ENCODE measurements at places on chromosomes 16 and 17.

GRCh38 chr17:13544292-13544691 lies 57.4 kb downstream of the HS3ST3A1 start:
- DNase-seq, result no peak

DNA sequence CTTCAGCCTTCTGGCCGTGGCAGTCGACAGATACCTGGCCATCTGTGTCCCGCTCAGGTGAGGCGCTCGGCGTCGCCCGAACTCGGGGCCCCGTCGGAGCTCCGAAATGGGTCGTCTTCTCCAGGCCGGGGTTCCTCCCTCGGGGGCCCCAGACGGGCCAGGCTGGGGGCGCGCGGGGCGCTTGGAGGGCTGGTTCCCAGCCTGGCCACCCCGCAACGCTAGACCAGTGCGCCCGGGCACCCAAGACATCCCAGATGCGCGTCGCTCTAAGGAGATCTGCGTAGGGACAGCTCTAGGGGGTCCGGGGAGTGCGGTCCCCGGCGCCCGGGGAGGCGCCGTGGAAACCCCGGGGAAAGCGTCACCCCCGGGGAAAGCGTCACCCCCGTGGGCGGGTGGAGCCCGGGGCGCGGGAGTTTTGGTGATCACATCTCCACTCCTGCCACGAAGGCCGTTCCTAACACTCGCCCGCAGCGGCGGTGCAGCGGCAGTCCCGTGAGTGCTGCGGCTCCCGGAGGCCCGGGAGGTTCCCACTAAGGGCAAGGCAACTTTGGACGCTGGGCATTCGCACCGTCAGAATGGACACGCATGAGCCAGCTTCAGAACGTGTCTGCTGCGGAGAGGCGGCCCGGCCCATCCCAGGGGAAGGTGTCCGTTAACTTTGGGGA lies 729 bp downstream of the ADORA2B start:
- DNase-seq, result no peak

DNA sequence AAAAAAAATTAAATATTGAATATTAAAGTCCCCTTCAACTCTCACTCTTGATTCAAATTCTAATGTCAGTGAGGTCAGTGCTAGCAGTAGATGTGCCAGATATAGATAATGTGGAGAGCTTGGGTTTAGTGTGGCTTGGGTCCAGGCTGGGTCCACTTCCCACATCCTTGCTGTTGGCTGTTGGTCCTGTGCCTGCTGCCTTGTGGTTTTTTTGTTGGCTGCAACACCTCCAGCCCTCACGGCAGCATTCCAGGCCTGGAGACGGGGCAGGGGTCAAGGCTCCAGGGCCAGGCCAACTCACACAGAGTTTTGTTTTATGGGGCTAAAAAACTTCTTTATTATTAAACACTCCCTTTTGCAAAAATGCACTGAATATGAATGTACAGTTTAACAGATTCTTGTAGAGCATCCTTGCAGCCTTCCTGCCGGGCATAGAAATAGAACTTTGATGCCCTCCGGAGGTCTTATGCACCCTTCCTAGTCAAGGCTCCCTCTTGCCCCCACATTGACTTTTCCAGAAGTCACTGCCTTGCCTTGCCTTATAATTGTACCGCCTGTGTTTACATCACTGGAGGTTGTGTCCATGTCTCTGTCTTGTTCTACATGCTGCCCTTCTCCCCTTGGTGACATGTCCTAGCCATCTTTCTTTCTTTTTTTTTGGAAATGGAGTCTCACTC lies 25.5 kb upstream of the MYO15B start:
- no peak for DNase-seq

GRCh38 chr16:54417384-54417783 lies 130.8 kb upstream of the IRX3 start:
- no peak for DNase-seq

GRCh38 chr16:85425074-85425662 lies 188.0 kb upstream of the GSE1 start:
- no peak for DNase-seq

DNA sequence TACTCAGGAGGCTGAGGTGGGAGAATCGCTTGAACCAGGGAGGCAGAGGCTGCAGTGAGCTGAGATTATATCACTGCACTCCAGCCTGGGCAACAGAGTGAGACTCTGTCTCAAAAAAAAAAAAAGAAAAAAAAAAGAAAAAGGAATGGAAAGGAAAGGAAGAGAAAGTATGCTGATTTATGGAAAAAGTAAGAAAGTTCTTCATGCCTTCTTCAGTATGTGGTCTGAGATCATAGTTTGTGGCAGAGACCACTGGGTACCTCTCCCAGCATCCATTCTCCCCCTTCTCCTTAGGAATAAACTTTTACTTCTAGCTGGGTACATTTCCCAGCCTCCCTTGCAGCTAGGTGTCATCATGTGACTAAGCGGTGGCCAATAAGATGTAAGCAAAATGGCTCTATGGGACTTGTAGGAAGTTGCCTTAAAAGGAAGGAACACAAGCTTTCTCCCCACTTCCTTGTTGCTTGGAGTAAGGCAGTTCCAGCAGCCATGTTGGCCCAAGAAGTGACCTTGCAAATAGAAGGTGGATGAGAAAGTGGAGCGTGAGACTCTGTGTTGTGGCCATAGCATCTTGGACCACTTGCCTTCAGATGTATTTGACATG lies 26.1 kb upstream of the XPO6 start:
- no peak for DNase-seq

DNA sequence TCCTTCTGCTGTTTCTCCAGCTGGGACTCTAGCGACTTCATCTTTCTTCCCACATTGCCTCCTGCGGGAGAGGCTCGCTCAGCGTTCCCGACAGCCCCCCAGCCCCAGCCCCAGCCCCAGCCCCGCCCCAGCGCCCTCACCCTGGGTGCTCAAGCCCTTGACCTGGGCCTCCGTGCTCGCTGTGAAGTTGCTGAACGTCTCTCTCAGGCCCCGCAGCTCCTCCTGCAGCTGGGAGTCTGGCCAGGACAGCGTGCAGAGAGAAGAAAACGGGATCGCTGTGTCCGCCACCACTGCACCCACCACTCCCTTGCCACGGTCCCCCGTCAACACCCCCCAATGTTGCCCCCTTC lies 2.4 kb downstream of the ASGR1 start:
- no peak for DNase-seq

GRCh38 chr16:16150117-16150877 lies 73.0 kb downstream of the ABCC6 start:
- DNase-seq, result no peak

DNA sequence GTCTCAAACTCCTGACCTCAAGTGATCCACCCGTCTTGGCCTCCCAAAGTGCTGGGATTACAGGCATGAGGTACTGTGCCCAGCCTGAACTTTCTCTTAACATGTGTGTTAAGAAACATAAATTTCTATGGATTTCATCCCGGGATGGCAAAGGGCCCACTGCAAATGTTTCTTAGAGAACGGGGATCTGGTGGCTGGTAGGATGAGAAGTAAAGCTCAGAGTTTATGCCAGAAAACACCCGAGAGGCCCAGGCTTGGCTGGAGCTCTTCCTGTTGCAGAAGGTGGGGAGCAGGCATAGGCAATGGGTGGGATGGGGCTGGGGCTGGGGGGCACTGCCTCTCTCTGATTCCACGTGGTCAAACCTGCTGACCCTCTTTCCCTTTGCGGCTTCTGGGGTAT lies 5.6 kb upstream of the CARHSP1 start:
- no peak for DNase-seq

GRCh38 chr17:51354936-51355335 lies 94.6 kb downstream of the UTP18 start:
- no peak for DNase-seq

DNA sequence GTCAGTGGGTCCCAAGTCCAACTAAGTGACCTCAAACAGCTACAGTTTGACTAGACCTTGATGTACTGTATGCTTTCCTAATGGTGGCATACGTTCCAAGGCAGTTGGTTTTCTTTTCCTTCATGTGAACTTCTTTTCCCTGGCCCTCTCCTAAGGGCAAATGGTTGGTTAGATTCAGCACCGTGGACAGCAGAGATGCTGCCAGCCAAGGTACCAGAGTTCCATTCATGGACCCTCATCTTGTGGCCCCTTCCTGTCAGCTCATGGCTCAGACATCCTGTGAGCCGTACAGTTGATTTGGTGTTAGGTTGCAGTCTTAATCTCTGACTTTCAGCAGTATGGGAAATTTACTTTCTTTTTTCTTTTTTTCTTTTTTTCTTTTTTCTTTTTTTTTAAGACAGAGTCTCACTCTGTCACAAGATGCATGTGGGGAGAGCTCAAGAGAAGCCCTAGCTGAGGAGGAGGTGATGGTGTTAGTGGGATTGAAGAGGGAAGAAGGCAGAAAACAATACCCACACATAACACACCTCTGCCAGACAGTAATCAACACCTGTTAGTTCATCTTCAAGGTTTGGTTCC lies 122.4 kb downstream of the USP31 start:
- no peak for DNase-seq

GRCh38 chr16:852451-853185 lies 52.1 kb upstream of the GNG13 start:
- no peak for DNase-seq

DNA sequence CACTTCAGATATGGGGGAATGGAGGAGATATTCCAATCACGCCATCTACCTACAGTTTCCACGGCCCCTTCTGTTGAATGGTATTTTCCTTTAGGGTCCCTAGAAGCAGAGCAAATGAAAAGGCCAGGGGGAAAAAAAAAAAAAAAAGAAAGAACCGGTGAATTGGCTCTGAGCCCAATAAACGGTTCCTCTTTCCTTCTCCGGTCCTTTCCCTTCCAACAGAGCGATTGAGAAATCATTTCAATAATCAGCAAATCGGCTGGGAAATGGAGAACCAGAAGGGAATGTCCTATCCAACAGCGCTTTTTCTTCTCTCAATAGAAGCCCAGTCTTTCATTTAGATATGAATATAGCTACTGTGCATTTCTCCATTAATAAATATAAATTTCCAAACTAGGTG lies 26.8 kb upstream of the HOXB13 start:
- no peak for DNase-seq

- DNase-seq, result no peak
Measured at GRCh38 chr16:11283820-11284248, 2.7 kb upstream of the PRM1 start.

- no peak for DNase-seq
Measured at GRCh38 chr16:48003206-48003907, 152.4 kb downstream of the ABCC12 start.

DNA sequence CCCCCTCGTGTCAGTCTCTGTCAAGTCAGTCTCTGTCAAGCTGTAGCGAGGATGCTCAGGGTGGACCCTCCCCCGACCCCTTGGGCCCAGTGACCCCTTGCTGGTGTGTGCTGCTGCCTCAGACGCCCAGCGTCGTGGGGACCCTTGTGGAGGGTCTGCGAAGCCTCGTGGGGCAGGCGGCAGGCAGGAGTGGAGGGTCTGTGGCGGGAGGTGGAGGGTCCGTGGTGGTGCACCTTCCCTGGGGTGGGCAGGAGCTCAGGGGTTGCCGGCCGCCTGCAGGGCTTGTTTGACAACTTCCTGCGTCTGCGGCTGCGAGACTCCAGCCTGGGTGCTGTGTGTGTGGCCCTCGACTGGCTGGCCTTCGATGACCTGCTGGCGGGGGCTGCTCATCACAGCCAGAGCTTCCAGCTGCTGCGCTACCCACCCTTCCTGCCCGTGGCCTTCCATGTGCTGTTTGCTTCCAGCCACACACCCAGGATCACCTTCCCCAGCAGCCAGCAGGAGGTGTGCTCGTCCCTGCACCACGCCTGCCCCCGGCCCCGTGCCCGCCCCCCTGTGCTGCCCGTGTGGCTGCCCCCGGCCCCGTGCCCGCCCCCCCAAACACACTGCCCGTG lies 5.6 kb downstream of the GNG13 start:
- no peak for DNase-seq

- DNase-seq, result no peak
Measured at GRCh38 chr17:65109990-65110680, 27.0 kb upstream of the RGS9 start.

- DNase-seq, result no peak
Measured at GRCh38 chr17:60416368-60416925, 5.8 kb upstream of the CHCT1 start.

GRCh38 chr16:90020838-90021382 lies 1.7 kb upstream of the DBNDD1 start:
- DNase-seq, result no peak

GRCh38 chr16:72500545-72500944 lies 328.6 kb upstream of the PMFBP1 start:
- DNase-seq, result no peak

DNA sequence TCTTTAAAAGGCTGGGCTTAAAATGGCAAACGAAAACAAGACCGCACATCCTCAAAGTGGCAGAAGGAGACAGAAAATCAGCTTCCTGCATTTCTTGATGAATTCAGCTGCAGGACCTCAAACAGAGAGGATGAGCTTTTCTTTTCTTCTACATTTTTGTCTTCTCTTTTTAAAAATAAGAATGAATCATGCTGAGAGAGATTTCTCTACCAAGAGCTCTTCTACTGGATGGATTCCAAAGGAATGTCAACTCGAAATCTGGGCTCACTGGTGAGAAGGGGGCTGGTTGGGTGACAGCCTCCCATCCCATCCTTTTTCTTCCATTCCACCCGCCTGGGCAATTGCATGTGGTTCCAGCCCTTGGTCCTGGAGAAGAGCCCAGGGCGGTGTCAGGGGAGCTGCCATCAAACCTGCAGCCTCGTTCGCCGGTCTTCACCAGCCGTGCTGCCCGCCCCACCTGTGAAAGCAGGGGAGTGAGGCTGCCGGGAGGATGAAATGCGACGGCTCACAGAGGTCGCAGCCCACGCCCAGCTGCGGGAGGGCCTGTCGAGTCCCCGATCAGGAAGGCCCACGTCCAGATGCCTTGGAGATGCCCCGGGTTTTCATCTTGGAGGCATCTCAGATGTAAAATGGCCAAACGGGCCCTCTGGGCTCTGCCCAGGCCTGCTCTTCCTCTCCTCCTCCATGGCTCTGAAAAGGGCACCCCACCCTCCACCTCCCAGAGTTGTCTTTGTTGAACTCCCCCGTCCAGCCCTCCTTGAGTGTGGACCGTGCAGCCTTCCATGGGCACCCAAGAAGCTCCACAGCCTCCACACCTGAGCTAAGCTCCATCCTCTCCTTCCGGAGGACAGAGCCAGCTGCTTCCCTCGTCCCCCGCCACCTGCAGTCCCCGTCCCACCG lies 121.9 kb downstream of the FOXL1 start:
- DNase-seq, result no peak

All from central memory CD4-positive, alpha-beta T cell (primary cell).